Astrocyte of the spinal cord (primary cell): ENCODE measurements at places on chromosomes 3 and 15.

DNA sequence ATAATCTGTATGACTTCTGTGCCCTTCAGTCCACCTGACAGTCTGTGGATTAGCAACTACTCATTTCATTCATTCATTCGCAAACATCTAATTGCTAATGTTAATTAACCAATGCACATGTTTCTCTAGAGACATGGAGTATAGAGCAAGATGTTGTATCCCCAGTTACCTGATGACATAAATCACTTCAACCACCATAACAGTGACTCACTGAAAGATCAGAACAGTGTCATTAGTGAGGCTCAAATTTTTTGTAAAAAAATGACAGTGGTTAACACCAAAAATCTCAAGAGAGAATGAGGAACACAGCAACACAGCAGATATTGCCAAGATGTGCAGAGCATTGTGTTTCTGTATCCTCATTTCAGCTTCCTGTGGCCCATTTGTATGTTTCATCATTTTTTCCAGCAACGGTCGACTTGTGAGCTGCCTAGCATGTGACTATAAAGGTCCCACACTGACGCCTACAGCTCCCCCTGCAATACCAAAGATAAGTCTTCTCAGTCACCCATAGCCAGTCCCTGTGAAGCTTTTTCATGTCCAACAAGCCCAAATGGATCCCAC, 3.7 kb upstream of the PLD1 start:
- no peak for DNase-seq

DNA sequence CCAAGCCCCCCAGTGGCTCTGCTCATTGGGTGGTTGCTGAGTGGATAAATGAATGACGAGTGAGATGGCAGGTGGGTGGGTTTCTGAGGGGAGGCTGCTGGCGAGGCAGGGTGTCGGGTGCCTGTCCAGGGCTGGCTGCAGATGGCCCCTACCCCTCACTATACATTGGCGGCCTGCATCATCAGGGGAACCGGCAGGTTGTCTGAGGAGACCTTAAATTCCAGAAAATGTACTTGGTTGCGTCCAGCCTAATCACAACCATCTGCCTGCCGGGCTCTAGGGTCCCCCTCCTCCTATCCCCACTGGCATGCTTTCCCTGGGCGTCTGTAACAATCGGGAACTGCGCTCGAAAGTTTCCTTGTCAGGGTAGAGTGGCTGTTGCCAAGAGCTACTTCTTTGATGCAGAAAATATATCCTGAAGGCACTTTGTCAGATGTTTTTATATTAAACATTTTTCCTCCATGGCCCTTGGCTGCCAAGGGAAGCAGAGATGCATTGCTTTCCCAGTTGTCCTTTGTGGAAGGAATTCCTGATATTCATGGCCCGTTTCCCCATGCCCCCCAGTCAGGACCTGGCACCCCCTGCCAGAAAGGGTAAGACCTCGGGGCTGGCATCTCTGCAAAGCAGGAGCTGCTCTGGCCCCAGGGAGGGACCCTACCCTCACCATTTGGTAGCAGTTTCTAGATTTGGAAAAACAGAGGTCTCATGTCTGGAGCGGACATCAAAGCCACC, 22.9 kb downstream of the SMAD6 start:
- DNase-seq: no peak

- no peak for DNase-seq
These were observed 4.2 kb downstream of the AMOTL2 start for GRCh38 chr3:134369861-134370596.

- no peak for DNase-seq
These were observed 135.5 kb downstream of the CNTN6 start for GRCh38 chr3:1228289-1228688.

GRCh38 chr3:102511639-102512038, 76.8 kb downstream of the ZPLD1 start:
- no peak for DNase-seq
